ENCODE measurements at places on chromosomes 2 and 18.

DNA sequence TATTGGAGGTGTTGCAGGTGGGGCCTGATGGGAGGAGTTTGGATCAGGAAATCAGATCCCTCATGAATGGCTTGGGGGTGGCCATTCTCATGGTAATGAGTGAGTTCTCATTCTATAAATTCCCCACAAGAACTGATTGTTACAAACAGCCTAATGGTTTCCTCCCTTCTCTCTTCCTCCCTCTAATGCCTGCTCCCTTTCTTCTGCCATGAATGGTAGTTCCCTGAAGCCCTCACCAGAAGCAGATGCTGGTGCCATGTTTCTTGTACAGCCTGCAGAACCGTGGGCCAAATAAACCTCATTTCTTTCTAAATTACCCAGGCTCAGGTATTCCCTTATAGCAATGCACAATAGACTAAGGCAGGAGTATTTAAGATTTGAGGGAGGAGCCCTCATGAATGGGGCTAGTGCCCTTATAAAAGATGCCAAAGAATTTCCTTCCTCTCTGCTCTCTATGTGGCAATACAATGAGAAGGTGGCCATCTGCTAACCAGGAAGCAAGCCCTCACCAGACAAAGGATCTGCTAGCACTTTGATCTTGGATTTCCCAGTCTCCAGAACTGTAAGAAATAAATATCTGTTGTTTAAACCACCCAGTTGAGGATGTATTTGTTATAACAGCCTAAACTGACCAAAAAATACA is 251.8 kb downstream of the ZEB2 start:
- DNase-seq: peak; percentile 29

DNA sequence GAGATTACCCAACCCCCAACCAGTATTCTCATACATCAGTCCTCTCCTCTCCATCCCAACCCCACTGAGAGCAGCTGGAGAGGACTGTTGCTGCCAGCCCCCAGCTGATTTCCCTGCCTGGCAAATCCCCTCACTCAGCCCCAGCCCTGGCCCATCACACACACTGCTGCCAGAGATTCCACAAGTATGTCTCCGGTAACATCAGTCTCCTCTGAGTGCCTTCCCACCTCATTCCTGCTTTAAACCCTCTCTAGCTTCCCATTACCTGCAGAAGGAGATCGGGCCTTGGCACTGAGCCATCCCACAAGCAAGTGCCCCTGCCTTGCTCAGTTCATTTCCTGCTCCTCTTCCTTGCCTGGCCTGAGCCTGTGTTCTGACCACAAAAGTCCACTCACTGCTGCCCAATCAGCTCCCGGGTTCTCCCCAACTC is 50.6 kb upstream of the ZFP36L2 start:
- DNase-seq: no peak

GRCh38 chr18:10397004-10397403 is 57.4 kb upstream of the APCDD1 start:
- no peak for DNase-seq

GRCh38 chr2:160630801-160631590 is 137.4 kb upstream of the RBMS1 start:
- peak; percentile 20 for DNase-seq

GRCh38 chr18:22831441-22831904 is 101.7 kb upstream of the RBBP8 start:
- DNase-seq: peak; percentile 64

DNA sequence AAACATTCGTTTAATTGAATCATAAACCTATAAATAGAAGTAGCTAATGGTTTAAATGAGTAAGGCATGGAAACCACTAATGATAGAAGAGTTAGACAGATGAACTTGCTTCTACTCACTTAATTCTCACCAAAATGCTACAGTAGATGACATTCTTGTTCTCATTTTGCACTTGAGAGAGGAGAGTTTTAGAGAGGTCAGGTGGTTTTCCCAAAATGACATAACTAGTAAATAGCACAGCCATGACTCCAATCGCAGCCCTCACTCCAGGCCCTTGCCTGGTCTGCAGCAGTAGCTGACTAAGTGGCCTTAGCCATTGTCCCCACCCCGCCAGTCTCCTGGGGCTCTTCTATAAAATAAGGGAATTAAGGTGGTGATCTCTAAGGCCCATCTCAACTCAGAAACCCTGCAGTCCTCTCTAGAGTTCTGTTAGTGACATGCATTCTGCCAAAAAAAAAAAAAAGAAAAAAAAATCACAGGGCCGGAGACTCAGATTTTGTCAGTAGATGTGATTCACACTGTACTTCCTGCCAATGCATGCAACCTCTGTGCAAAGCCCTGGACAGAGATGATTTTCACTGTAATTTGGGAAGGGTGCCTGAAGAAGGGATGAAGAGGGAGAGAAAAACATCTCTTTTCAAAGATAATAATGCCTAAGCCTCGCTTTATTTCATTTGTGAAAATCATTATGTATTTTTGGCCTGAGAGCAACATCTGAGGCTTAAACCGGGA is 221.8 kb downstream of the ANAPC1 start:
- no peak for DNase-seq

GRCh38 chr2:218405746-218406208 is 6.1 kb downstream of the CTDSP1 start:
- peak; percentile 61 for DNase-seq

GRCh38 chr18:24428709-24429108 is 2.2 kb downstream of the IMPACT start:
- no peak for DNase-seq

DNA sequence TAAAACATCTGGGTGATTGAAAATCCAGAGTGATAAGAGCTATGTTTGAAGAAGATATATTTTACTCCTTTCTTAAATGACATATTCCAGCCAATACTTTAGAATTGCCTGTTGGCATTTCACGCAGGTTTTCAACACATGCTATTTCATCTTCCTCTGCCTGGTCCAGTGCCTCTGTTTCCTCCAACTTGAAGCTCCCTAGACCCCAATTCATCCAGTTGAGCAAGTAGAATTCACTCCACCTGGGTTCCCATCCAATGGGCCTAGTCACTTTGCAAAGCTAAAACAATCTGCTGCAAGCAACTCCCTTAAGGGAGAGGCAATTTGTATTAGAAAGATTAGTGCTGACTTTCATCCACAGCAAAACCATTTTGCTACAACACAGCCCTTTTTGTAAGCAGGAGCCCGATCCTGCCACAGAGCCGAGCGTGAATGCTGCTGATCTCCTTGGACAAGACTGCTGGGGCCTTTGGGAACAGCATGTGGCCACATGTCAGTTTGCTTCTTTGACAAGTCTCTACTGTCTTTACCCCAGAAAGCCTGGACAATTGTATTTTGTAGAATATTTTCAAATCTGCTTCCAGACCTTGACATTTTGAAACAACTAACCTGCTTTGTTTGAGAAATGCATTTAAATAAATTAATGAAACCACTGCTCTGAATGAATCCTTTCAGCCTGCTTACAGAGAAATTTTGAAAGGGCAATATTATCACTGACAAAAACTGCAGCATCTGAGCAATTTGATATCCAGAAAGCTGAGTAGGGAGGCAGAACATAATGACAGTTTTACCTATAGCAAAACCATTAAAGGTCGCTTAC is 259.1 kb downstream of the TDRD15 start:
- DNase-seq: no peak

- DNase-seq: no peak
Observed at GRCh38 chr2:111099402-111099801, 21.3 kb upstream of the BCL2L11 start.

DNA sequence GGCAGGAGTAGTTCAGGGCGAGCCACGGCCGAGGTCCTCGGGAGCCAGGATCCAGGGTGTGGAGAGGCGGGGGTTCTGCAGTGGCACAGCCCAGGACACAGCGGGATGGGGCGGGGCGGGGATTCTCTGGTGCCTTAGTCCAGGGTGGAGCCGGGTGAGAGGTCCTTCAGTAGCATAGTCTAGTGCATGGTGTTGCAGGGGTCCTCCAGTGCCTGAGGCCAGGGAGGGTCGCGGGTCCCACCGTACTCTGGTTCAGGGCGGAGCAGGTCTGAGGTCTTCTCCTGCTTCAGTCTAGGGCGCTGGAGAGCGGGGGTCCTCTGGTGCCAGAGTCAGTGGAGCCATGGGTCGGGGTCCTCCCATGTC is 131.1 kb downstream of the CCDC74A start:
- DNase-seq: no peak

DNA sequence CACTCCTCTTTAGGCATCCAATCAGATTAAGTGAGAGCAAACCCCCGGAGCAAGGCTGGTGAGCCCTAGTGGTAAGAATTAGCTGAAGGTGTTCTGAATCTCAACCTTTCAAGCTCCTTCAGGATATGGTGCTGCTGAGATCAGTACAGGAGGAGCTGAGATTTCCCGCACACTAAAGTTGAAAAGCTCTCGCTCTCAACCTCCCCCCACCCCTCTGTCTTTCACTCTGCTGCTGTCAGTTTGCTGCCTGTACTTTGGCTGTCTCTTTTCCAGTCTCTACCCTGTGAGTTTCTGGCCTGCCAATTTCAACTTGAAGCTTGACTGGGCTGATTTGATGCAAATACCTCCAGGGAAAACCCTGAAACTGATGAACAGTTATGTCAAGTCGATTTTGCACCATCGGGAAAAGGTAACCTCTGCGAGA is 15.7 kb downstream of the ZEB2 start:
- no peak for DNase-seq

- no peak for DNase-seq
Observed at GRCh38 chr2:240687045-240687740, 4.5 kb upstream of the AQP12A start.

GRCh38 chr2:202115479-202115971 is 42.5 kb downstream of the KIAA2012 start:
- no peak for DNase-seq

- DNase-seq: peak; percentile 71
Observed at GRCh38 chr2:102271844-102272243, 39.5 kb upstream of the IL1RL1 start.

DNA sequence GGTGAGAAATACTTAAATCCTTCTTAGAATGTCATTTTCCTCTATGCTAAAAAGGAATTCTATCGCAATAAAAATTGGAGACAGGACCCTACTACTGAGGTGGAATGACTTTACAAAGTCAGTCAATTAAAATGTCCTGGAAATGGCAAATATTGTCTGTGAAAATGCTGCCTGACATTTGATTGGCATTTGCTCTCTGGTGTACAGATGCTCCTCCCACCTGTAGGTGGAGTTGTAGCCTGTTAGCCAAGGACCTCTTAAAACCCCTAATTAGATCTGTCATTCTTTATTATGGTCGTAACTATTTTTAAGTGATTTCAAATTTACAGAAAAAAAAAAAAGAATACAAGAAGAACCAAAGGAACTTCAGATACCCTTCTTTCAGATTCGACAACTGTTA is 393.1 kb upstream of the KLHL29 start:
- no peak for DNase-seq

- no peak for DNase-seq
Observed at GRCh38 chr2:101826716-101827115, 129.2 kb downstream of the MAP4K4 start.

GRCh38 chr2:28287256-28287915 is 105.3 kb upstream of the FOSL2 start:
- no peak for DNase-seq

- DNase-seq: no peak
Observed at GRCh38 chr2:102809291-102810189, 47.7 kb downstream of the TMEM182 start.

- DNase-seq: no peak
Observed at GRCh38 chr2:54586062-54586461, 129.9 kb downstream of the SPTBN1 start.

DNA sequence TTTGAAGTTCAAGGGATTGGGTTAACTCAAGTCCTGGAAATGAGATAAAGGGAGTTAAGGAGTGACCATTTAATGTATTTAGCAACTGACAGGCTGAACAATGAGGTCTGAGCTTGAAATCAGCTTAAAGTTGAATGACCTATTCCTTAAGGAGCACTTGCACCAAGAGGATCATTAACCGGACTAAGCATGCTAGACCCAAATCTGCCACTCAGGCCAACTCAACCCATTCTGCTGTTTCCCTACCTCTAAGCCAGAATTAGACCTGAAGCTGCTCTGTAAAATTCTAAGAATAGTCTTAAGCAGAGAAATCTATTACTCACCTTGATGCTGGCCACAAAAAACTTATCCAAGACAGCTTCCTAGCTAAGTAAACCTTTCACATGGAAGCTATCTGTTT is 59.8 kb downstream of the SPRED2 start:
- no peak for DNase-seq

- no peak for DNase-seq
Observed at GRCh38 chr2:17916584-17916983, 38.1 kb downstream of the KCNS3 start.

DNA sequence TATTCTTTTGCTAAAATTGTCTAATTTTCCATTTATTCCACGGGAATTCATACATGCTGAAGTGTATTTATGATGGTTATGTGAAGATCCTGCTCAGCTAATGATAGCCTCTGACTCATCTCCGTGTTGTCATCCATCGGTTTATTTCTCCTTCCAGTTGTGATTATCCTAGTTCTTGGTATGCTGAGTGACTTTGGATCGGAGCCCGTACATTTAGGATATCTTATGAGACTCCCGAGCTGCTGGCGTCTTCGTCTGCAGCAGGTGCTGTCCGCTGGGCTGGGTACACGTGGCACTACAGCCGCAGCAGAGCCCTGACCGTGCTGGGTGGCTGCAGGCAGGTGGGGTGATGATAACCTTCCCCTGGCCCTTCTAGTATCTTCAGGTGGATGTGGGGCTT is 40.1 kb upstream of the GALR1 start:
- DNase-seq: no peak

DNA sequence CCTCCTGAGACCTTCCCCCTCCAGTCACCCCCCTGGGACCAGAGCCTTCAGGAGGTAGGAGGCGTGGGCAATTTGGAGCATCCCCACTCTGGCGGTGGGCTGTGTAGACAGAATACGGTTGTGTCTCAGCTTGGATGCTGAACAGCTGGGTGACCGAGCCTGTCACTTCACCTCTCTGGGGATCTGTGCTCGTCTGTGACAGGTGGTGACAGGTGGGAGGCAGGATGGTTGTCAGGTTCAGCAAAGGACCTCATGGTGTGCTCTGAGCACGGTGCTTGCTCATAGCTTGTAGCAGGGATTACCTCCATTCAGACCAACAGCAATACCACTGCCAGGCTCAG is 186.5 kb upstream of the HS6ST1 start:
- no peak for DNase-seq

DNA sequence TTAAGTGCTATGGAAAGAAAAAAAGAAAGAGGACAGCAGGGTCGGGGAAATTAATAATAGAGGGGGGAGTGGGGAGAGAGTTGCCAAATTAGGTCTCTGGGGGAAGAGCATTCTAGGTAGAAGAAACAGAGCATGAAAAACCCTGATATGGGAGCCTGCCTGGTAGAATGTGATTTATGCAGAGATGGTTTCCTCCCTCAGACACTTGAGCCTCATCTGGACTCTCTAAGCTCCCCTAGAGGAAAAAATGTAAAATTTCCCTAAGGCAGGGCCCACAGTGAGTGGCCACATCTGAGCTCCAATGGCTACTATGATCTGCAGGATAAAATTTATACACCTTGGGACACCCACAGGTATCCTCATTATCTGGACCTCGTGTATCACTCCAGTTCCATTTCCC is 20.6 kb upstream of the EPAS1 start:
- peak; percentile 25 for DNase-seq

Measured in hematopoietic multipotent progenitor cell treated with erythropoietin and hydrocortisone succinate and interleukin-3 and kit ligand, for 4 days (in vitro differentiated cells).